Kidney tubule cell (primary cell): ENCODE measurements at places on chromosomes 4 and X.

DNA sequence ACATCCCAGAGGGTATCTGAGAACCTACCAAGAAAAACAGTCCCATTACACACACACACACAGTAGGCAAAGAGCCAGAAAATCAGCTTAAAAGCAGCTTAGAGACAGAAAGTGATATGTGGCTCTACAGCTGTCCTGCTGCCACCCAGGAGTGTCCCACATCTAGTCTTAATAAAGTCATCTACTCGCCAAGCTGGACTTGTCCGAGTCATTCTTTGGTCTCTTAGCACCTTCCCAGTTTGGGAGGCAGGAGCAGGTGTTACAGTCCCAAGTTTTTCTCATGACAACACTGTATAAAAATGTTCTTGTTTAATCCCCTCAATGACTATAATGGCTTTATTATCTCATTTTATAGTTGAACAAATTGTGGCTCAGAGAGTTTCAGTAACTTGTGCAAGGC, 252.5 kb upstream of the CASK start:
- DNase-seq = no peak

DNA sequence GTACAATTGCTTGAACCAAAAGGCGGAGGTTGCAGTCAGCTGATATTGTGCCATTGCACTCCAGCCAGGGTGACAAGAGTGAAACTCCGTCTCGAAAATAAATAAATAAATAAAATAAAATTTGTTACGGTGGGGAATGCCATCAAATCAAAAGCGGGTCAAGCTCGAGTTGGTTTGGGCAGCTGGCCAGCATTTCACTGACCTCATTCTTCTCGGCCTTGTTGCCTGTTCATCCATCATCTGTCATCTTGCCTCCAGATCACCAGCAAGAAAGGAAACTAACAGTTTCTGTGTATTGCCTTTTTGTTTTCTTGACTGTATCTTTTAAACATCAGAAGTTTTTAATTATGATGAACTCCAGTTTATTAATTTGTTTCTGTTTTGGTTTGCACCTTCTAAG, 31.5 kb upstream of the KLHL2 start:
- DNase-seq = peak; percentile 53

DNA sequence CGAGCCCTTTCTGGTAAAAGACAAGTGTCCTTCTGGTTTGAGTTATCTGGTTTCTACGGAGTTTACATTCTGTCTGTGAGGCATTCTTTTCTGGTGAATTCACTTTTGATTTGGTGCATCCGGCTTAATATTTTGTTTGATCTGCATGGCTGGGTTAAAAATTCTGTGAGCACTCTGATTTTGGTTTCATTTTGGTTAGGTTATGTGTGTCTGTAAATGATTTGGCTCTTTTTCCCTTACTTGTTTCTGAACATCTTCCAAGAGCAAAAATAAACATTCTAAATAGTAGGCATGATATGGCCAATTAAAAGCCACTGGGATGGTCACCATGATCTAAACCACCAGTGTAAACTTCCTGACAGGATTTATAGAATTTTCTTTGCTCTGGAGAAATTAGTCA, 85.7 kb upstream of the PTPN13 start:
- DNase-seq = peak; percentile 89

- no peak for DNase-seq
Measured at GRCh38 chr4:1033840-1034551, 22.6 kb downstream of the FGFRL1 start.

DNA sequence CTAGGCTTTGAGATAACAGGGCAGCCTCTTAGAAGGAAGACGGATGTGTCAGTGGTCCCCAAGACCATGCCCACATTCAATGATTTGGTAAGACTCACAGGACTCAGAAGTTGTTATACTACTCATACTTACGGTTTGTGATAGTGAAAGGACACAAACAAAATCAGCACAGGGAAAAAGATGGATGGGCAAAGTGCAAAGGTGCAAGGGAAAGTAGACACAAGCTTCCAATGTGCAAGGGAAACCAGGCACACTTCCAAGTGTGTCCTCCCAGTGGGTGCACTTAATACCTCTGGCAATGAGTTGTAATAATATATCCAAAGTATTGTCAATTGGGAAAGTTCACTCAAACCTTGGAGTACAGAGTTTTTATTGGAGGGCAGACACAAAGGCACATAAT, 53.8 kb upstream of the VCX start:
- no peak for DNase-seq

DNA sequence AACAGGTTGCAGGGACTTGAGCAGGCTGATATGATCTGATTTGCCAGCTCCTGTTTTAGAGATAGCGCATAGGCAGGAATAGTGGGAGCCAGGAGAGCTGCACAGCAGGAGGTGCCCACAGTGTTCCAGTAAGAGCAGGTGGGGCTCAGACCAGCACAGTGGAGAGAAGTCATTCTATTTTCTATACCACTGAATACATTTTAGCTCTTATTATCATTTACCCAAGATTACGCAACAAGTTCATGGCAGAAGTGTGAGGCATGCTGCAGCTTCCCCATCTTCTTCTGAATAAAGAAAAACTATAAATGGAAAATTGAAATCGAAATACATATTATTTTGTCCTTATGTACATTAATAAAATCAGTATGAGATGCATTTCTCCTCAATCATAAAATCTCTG, 114.7 kb upstream of the EDNRA start:
- no peak for DNase-seq
